ENCODE measurements at places on chromosomes 7 and 10. TPM values are rescaled to one million over a fixed set of nuclear protein-coding genes. Genes with fewer than 3 reads are reported as not detected.

DNA sequence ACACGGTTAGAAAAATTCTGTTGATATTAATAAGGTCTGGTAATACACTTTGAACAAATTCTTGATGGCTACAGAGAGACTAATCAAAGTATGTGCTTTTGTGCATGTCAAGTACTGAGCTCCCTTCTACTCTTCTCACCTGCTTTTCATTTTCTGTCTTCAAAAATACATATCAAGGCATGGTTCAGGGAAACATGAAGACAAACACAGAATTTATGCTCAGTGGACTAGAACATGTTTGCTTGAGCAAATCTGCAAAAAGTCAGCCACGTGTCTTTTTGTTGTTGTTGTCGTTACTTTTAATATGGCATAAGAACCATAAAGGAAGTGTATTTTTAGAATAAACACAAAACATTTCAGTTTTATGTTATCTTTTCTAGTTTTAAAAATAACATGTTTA is 21.9 kb downstream of the CDK13 start:
- DNase-seq = no peak

GRCh38 chr7:2873686-2874551 is 29.8 kb upstream of the GNA12 start:
- peak; percentile 95 for DNase-seq

The SLC18A3 gene
- not detected for total RNA-seq

The FAM3C gene
- 41.9 TPM for total RNA-seq
